ENCODE measurements at places on chromosomes 4 and X. TPM values are rescaled to one million over a fixed set of nuclear protein-coding genes. Genes with fewer than 3 reads are reported as not detected.

GRCh38 chrX:10054396-10054795, 87.2 kb downstream of the CLDN34 start:
- H3K27me3 ChIP-seq = no peaks in the 10 kb centered on the region
- H3K4me3 ChIP-seq = no peak overlapping the region
- no peak for DNase-seq
- H3K4me1 ChIP-seq = peaks cover 20% of the 10 kb centered on the region
- peaks cover 3% of the 10 kb centered on the region for H3K36me3 ChIP-seq

ABCG2 gene
- total RNA-seq = 0.89 TPM

DNA sequence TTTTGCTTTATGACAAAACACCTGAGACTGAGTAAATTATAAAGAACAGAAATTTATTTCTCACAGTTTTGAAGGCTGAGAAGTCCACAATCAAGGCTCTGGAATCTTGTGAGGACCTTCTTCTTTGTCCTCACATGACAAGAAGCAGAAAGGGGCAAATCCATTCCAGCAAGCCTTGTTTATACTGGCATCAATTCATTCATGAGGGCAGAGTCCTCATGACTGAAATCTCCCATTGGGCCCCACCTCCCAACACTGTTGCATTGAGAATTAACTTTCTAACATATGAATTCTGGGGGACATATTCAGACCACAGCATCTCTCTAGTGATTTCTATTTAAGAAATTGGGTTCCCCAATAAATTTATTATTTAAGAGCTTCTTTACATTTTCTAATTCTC, 395.4 kb downstream of the AR start:
- H3K4me3 ChIP-seq = no peak overlapping the region
- no peaks in the 10 kb centered on the region for H3K36me3 ChIP-seq
- no peaks in the 10 kb centered on the region for H3K27me3 ChIP-seq
- no peaks in the 10 kb centered on the region for H3K4me1 ChIP-seq

GRCh38 chrX:21756785-21757529, 959 bp downstream of the SMPX start:
- no peak for DNase-seq
- no peaks in the 10 kb centered on the region for H3K36me3 ChIP-seq
- H3K4me1 ChIP-seq = no peaks in the 10 kb centered on the region
- no peak overlapping the region for H3K27ac ChIP-seq
- no peak overlapping the region for H3K4me3 ChIP-seq

IRS4 gene
- total RNA-seq = not detected

UNC5C gene
- total RNA-seq = 0.14 TPM

- no peak overlapping the region for H3K4me3 ChIP-seq
- H3K27ac ChIP-seq = no peak overlapping the region
- H3K36me3 ChIP-seq = no peaks in the 10 kb centered on the region
- H3K27me3 ChIP-seq = no peaks in the 10 kb centered on the region
- DNase-seq = no peak
Measured at GRCh38 chrX:18441780-18442367, 16.5 kb downstream of the CDKL5 start.

- no peak overlapping the region for H3K4me3 ChIP-seq
- H3K36me3 ChIP-seq = no peaks in the 10 kb centered on the region
- H3K27me3 ChIP-seq = no peaks in the 10 kb centered on the region
- DNase-seq = no peak
Measured at GRCh38 chr4:7324651-7325121, 110.0 kb downstream of the PSAPL1 start.

DNA sequence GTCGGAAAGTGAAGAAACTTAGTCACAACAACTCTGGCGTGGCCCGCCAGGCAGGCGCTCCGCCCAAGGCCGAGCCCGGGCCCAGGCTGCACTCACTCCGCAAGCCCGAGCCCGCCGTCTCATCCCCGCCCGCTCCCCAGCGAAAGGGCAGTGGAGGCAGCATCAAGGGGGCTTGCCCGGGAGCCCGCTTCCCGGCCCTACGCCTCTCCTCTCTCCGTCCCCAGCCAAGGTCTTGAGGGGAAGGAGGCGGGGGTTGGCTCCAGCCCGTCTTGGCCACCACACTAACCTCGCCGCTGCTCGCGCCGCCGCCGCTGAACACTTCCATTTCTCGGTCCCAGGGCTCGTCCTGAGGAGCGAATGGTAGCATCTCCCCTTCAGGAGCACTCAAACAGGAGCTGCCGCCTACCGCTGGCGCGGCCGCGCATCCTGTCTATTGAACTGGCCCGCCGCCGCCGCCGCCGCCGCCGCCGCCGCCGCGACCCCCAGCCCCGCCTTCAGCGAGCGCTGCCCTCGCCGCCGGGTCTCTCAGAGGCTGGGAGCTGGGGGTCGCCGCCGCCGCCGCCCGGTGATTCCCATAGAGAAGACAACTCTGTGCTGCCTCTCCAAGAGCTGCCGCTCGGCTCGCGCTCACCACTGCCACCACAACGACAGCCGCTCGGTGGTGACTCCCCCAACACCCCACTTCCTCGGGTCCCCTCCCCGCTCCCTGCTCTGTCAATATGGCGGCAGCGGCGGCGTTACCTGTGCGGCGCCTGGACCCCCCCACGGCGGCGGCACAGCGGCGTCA, at the start of gene RPS6KA6:
Gene RPS6KA6, minus strand, starts transcription at position 667 of the 787 bp plus-strand sequence. Its CDS starts 300 bp downstream, at position 367.
- H3K36me3 ChIP-seq = no peaks in the 10 kb centered on the region
- no peaks in the 10 kb centered on the region for H3K4me1 ChIP-seq
- peak within 1 kb of the TSS; percentile 69 for H3K4me3 ChIP-seq
- H3K27ac ChIP-seq = no peak within 1 kb of the TSS

GRCh38 chr4:184248216-184248615, 30.5 kb upstream of the ENPP6 start:
- no peak overlapping the region for H3K27ac ChIP-seq
- H3K36me3 ChIP-seq = no peaks in the 10 kb centered on the region
- H3K4me1 ChIP-seq = peaks cover 17% of the 10 kb centered on the region
- no peak overlapping the region for H3K4me3 ChIP-seq
- H3K27me3 ChIP-seq = peaks cover 3% of the 10 kb centered on the region

CISD2 gene
- 51.4 TPM for total RNA-seq

GRCh38 chrX:74446876-74447275, 25.6 kb downstream of the SLC16A2 start:
- DNase-seq = no peak
- H3K36me3 ChIP-seq = no peaks in the 10 kb centered on the region
- H3K4me1 ChIP-seq = peaks cover 16% of the 10 kb centered on the region
- no peak overlapping the region for H3K4me3 ChIP-seq
- no peaks in the 10 kb centered on the region for H3K27me3 ChIP-seq

DNA sequence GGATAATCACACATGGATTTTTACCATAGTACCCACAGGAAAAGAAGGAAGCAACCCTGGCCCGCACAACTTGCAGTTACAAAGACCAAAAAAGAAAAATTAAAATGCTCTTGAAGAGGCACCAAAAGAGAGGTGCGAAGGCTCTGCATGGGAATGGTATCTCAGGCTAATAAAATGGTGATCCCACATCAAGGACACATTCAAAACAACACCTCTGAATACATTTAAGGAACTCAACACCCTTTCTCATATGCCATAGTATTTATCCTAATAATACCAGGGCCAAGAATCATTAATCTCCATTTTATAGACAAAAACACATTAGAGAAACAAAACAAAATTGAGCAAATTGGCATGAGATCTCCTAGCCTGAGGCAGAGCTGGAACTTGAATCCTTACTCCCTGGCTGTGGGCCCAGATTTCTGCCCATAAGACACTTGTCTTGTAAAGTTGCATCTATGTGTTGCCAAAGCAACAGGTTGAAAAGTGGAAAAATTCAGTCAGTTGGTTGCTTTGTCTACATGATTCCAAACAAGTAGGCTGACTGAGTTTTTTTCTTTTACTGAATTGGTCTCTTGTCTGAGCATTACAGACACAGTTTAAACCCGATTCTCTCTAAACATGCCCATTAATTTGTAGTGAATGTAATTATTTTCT, 33.5 kb downstream of the GUCY2F start:
- H3K36me3 ChIP-seq = no peaks in the 10 kb centered on the region
- no peaks in the 10 kb centered on the region for H3K4me1 ChIP-seq
- no peak overlapping the region for H3K4me3 ChIP-seq
- DNase-seq = no peak
- H3K27ac ChIP-seq = no peak overlapping the region

DNA sequence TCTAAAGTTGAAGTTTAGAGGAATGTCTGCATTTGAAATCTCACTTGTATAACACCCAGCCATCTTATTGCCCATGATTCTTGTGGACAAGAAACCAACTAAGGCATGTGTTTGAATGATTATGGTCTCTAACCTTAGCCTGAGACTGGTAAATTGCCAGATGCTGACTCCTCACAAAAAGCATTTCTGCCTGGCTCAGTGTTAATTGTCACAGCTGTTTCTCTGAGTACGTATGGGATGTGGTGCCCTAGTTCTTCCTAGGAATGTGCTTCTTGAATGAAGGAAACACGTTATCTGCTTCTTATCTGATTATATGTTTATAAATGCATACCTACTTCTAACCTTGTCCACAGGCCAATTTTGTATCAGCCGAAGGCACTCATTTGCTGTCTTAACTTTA, 63.1 kb upstream of the NDP start:
- DNase-seq = no peak
- H3K4me1 ChIP-seq = peaks cover 7% of the 10 kb centered on the region
- no peak overlapping the region for H3K4me3 ChIP-seq
- no peak overlapping the region for H3K27ac ChIP-seq
- no peaks in the 10 kb centered on the region for H3K27me3 ChIP-seq
- no peaks in the 10 kb centered on the region for H3K36me3 ChIP-seq

TKTL1 gene
- 0.07 TPM for total RNA-seq

- no peaks in the 10 kb centered on the region for H3K27me3 ChIP-seq
- H3K27ac ChIP-seq = no peak overlapping the region
- no peaks in the 10 kb centered on the region for H3K4me1 ChIP-seq
- H3K36me3 ChIP-seq = no peaks in the 10 kb centered on the region
- H3K4me3 ChIP-seq = no peak overlapping the region
- DNase-seq = no peak
Measured at GRCh38 chrX:68254738-68255645, 178.3 kb downstream of the OPHN1 start.

GRCh38 chr4:40124690-40125089, 68.0 kb downstream of the N4BP2 start:
- no peak overlapping the region for H3K4me3 ChIP-seq
- peaks cover 36% of the 10 kb centered on the region for H3K4me1 ChIP-seq
- DNase-seq = no peak
- H3K36me3 ChIP-seq = peaks cover 35% of the 10 kb centered on the region

GRCh38 chr4:2606960-2607506, 70.6 kb downstream of the FAM193A start:
- H3K4me3 ChIP-seq = no peak overlapping the region
- H3K36me3 ChIP-seq = peaks cover 5% of the 10 kb centered on the region
- no peak overlapping the region for H3K27ac ChIP-seq
- H3K4me1 ChIP-seq = peaks cover 3% of the 10 kb centered on the region
